Upper lobe of left lung (tissue), 6 donors: ENCODE measurements at places on chromosomes 2 and 18. TPM values are rescaled to one million over a fixed set of nuclear protein-coding genes. Genes with fewer than 3 reads are reported as not detected.
A peak's percentile ranks its signal among the peaks of the same experiment; 100 is the strongest.

DNA sequence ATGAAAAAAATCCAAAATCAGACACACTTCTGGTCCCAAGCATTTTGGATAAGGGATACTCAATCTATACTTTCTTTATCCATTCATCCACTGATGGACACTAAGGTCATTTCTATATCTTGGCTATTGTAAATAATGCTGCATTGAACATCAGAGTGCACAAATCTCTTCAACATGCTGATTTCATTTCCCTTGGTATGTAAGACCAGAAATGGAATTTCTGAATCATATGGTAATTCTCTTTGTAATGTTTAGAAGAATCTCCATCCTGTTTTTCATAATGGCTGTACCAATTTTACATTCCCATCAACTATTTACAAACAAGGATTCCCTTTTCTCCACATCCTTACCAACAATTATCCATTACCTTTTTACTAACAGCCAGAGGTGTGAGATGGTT, 33.7 kb upstream of the MCM6 start:
- DNase-seq = no peak

GRCh38 chr18:57837917-57838548, 34.9 kb upstream of the ATP8B1 start:
- DNase-seq = no peak

- DNase-seq = no peak
These were observed 263.9 kb downstream of the ALPK2 start for GRCh38 chr18:58364876-58365528.

GRCh38 chr2:201233192-201233811, 27.0 kb upstream of the CASP8 start:
- no peak for DNase-seq

DNA sequence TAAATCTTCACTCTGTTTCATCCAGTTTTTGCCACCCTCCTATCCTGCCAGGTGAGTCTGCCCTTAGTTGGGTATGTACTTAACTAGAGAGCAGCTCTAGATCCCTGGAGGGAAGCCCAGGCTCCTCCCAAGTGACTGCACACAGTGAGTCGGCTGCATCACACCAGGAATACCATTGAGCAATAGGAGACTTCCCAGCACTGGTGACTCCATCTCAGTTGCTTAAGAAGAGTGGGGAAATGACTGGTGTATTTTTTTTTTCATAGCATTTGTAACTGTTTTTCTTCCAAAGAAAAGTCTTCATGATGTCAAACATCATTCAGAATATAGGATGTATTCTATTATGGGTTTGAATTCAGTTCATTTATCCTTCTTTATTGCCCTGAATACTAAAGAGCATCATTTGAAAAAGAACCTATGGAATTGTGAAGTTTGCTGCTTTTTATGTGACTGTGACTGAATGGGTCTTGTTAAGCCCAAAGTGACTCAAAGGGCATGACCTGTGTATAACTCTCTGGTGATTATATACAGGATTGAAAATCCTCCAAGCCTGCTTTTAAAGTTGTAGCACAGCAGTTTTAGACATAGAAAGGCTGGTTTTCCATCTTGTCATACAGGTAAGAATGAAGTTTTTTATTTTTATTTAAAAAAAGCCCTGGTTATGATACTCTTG, 84.3 kb downstream of the MAP3K20 start:
- DNase-seq = no peak

- DNase-seq = no peak
These were observed 325.2 kb downstream of the PLCL1 start for GRCh38 chr2:198129609-198130008.

- DNase-seq = no peak
These were observed 17.7 kb downstream of the MBOAT2 start for GRCh38 chr2:8985561-8986326.

DNA sequence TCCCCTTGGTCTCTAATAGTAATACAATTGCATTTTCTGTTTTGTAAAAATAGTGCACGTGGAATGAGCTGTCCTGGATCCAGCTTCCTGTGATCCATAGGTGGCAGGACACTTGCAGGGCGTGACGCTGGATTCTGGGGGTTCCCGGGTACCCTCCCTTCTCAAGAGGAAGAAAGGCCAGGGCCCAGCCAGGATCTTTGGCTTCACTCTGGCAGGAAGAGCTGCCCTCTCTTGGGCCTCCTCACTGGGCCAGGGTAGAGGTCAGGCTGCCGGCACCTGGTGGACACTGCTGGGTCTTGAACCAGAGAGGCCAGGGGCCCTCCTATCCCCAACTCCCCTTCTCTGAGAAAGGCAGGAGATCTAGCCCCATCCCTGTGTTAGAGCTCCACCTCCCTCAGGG, 37.8 kb upstream of the OTOF start:
- no peak for DNase-seq

- DNase-seq = peak; percentile 17
These were observed 62.8 kb downstream of the EMILIN2 start for GRCh38 chr18:2909431-2910140.

- DNase-seq = no peak
These were observed 262.8 kb upstream of the FANCL start for GRCh38 chr2:58503918-58504317.

LRP2 gene
- total RNA-seq = 26.2 TPM

TLK1 gene
- 51.5 TPM for total RNA-seq

TUBA3E gene
- total RNA-seq = not detected

C2orf68 gene
- 24.7 TPM for total RNA-seq

DNAJC5G gene
- not detected for total RNA-seq

GLI2 gene
- total RNA-seq = 3.3 TPM
